Renal cortex interstitium (tissue), 15 donors: ENCODE measurements at places on chromosomes 4 and X. TPM values are rescaled to one million over a fixed set of nuclear protein-coding genes. Genes with fewer than 3 reads are reported as not detected.
A peak's percentile ranks its signal among the peaks of the same experiment; 100 is the strongest.

GRCh38 chr4:72311291-72311690 lies 257.7 kb downstream of the ADAMTS3 start:
- DNase-seq = no peak

GRCh38 chr4:181952478-181952877 lies 290.7 kb upstream of the TENM3 start:
- no peak for DNase-seq

DNA sequence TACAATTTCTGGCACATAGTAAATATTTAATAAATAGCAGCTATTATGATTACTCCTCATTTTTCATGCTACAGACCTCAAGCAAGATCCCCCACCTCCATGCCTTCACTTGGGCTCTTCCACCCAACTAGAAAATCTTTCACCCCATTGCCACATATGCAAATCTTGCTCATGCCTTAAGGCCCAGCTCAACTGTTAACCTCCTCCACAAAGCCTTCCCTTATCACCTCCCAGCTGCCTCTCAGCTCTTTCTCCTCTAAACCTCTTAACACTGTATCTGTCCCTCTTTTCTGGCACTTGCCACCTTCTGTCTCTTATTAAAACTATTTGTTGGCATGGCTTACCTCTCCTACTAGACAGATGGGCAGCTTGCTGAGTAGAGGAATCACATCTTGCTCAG lies 51.5 kb downstream of the PJA1 start:
- no peak for DNase-seq

GRCh38 chrX:140767646-140768045 lies 58.1 kb downstream of the LINC00632 start:
- DNase-seq = no peak

DNA sequence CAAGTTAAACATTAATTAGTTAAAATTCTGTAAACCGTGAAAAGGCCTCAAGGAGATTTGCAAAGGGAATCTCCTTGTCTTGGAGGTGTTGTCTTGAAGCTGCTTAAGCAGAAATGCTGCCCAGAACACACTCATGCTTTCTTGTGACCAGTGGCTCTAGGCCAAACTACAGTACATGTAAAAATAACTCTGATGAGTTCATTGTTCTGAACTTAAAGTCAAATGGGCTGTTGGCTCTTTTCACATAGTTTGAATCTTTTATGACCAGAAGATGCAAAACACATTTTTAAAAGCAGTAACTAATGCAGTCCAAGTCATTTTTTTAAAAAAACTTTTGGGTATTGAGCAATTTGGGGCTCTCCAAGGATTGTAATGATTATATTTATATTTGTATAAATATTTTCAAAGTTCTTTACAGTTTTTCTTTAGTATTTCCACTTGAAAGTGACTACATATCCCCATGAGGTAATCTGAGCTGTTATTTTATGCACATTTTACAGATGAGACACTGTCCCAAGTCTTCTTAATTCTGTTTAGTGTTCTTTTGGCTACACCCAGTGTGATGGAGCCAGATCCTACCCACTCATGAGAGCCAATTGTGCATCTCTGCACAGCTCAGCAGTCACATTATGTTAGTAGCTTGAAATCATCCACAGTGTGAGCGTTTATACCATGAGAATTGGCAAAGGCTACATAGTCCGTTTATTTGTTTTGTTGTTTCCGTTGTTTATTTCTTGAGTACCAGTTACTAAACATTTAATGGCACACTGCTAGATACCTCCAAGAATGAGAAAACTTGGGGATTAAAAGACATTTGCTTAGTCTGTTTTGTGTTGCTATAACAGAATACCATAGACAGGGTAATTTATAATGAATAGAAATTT lies 112.8 kb upstream of the ATXN3L start:
- DNase-seq = peak; percentile 26

DNA sequence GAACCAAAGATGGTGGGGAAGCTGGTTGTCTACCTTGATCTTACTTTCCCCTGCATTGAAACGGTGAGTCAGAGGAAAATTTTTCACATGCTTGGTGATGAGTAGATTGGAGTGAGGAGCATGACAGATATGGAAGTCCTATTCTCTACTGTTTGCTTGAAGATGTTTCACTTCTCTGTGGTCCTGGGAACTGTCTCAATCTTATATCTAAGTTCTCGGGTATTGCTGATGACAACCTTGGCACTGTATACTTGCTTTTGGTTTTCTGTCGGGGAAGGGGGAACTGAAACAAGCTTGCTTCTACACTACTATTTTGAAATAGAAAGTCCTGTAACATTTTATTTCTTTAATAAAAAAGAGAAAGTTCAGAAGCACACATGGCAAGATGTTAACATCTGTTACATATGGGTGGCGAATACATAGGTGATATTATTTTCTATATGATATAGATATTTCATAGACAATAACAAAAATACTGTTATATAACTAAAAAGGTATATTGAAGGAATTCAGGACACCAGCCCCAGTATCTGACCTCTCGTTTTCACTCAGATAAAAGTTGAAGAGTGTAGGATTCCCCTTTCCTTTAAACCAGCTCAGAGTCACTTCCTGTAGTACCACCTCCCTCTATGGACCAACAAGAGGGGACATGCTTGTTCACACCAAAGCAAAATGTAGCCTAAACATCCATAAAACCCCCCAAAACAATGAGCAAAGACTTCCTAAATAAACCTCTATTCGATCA lies 88.8 kb downstream of the FMR1NB start:
- DNase-seq = no peak

DNA sequence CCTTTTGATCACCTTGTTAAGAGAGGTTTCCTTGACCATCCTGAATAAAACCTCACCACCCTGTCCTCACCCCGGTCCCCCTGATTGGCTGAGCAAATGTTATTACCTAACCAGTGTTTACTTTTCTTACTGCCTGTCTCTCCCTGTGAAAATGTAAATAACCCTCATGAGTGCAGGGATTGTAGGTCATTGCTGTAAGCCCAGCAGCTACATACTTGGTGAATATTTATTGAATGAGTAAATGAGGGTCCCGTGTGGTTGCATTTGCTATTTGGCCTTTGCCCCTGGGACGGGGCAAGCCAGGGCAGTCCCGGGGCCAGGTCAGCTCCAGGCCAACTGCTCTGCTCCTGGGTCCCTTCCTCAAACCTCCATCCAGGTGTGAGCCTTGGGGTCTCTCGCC lies 55.5 kb upstream of the CLCN4 start:
- no peak for DNase-seq

DNA sequence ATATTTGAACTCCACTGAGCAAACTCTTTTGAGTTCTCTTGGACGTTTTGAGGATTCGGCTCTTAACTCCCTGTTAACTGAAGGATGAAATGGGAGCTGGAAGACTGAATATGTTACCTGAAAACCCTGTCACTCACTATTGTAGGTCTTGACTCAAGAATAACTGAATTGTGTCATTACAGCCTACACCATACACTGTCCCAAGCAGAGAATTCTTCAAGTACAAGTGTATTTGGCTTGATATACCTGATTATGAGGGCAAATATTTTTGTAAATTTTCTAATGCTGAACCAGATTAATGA lies 276.1 kb downstream of the CFAP299 start:
- no peak for DNase-seq

- DNase-seq = no peak
These were observed 658.3 kb upstream of the CPEB2 start for GRCh38 chr4:14343961-14344360.

GRCh38 chr4:110988722-110989121 lies 365.8 kb upstream of the PITX2 start:
- DNase-seq = no peak

DNA sequence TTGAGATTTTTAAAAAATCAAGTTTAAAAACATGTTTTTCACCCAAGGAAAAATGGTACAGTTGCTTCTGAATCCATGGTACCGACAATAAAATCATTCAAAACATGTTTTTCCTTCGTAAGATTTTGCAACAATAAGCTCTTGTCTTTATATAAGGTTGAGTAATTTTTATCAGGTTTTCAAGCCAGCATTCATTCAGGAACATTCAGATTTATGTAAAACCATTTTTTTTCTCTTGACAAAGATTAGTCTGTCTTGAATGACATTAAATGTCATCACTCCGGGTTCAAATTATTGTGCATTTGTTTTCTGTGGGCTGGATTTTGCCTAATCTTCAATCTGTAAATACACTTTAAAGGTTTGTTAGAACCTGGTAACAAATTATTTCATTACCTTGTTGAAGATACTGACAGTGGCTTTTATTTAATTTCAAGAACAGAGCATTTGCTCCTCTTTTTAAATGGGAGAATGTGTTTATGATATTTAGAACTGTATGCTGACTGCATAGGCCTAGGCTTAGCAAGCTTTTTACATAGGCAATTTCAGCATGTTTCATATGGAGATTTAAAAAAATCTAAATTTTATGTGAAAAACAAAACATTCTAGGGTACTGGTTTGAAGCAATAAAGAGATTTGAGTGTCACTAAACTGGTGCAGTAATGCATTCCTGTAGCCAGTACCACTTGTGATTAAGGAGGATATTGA lies 336.4 kb upstream of the HAND2 start:
- no peak for DNase-seq

FAM3A gene
- 42.8 TPM for polyA plus RNA-seq

CFAP47 gene
- polyA plus RNA-seq = 0.75 TPM

CENPVL2 gene
- 0.32 TPM for polyA plus RNA-seq

OTC gene
- not detected for polyA plus RNA-seq

CRMP1 gene
- 51.0 TPM for polyA plus RNA-seq
